Retina (tissue), 1 donor: ENCODE measurements at places on chromosomes 3 and 15.

GRCh38 chr3:98778852-98779413, 15.8 kb downstream of the ST3GAL6 start:
- DNase-seq: no peak

DNA sequence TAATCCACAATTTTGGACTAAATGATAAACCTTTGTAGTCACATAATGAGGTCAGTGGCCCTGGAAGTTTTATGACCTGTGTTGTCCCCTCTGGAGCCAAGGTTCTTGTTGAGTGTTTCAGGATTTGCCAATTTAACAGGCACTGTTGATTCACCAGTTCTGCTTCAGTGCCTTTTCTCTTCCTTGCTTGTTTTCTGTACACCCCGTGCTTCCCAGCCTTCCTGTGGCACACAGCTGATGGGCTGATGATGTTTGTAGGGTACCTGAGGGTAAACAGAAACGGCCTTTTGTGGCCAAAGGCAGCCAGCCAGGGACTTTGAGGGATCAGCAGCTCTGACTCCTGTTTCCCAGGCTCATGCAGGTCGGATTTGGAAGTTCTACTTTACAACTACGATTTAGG, 13.3 kb downstream of the GYG1 start:
- DNase-seq: no peak

GRCh38 chr15:68210821-68211655, 5.9 kb upstream of the CALML4 start:
- DNase-seq: peak; percentile 85

DNA sequence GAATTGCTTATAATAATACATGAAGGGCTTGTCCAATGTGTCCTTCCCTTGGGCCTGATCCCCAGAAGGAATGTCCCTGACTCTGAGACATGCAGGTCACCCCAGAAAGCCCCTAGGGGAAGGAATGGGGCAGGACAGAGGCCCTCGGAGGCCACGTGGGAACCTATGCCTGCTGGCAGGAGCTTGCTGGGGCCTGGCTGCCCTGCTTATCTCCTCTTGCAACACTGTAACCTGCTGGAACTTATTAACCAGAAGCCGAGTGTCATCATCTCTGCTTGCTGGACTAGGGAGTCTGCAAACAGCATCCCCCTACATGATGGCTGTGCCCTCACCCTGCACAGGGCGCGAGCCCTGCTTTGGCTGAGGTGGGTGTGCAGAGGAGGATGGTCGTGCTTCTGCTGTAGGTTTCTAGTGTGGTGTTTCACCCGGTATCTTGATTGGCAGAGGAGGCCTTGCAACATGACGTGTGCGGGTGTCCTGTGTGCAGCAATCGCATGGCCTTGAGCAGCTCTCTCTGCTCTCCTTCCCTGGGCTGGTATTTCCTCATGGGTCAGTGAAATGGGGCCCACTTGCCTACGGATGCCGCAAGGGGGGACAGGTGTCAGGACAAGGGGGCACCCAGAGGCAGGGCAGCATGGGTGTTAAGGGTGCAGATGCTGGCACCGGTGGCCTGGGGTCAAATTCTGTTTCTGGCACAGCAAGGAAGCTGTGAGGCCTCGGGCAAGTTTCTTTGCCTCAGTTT, 5.0 kb downstream of the CHST13 start:
- no peak for DNase-seq

DNA sequence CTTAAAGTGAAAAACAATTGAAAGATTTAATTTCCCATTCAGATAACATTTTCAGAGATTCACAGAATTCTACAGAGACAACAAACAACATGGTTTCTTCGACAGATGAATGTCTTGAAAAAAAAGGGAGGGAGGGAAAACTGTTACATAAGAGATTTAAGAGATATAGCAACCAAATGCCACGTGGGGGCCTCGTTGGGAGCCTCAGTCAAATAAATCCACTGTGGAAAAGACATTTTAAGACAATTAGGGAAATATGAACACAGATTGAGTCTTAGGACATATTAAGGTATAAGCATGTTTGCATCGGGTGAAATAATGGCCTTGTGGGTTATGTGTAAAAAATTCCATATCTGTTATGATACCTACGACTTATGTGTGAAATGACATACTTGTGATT, 5.0 kb upstream of the PRRT3 start:
- no peak for DNase-seq

DNA sequence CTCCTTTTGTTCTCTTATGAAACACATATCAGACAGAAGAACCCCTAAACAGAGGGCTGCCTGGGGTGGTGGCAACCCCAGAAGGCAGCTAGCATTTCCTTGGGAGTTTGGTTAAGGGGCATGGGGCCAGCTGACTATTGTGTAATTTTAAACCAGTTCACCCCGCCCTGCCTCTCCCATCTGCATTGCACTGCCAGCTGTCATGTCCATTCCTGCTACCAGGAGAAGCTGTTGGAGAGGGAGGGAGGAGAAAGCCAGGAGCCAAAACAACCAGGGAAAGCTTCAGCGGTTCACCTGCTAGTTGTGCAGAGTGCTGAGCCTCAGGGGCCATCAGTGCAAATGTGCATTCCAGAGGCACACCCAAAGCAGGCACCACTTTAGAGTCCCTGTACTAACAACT, 47.6 kb upstream of the ATP1B3 start:
- DNase-seq: peak; percentile 18
